ENCODE measurements at places on chromosomes 3 and 15.

GRCh38 chr15:73941449-73941848, 15.2 kb downstream of the LOXL1 start:
- no peak for DNase-seq

DNA sequence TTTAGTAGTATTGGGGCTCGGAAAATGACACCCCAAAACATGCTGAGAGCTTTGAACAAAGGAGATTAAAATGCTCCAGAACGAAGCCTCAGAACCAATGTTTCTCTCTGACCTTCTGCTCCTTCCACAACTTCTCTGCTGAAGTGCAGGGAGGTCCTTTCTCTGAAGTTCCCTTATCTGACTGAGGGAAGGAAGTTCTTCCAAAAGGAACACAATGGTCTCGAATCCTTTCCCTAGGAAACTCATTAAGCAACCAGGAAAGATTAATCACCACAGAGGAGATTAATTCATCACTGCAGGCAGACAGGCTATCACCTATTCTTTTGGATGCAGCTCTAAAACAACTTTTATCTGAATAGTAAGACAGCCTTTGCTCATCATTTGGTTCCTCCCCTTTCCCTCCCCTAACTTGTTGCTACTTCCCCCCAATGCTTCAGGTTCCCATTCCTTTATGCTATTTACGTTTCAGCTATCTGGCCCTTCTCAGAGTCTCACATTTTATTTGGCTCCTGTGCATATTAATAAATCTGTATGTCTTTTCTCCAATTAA, 18.2 kb upstream of the WDR49 start:
- DNase-seq: no peak

GRCh38 chr3:41169023-41169422, 30.3 kb upstream of the CTNNB1 start:
- no peak for DNase-seq

GRCh38 chr3:99551520-99551919, 86.9 kb upstream of the COL8A1 start:
- DNase-seq: no peak

- no peak for DNase-seq
Observed at GRCh38 chr3:126848991-126849390, 133.9 kb upstream of the PLXNA1 start.
